ENCODE measurements at places on chromosomes 11 and 22.

- no peak for DNase-seq
These were observed 28.8 kb downstream of the TBC1D22A start for GRCh38 chr22:46791201-46791731.

- no peak for DNase-seq
These were observed 11.9 kb downstream of the SNRPD3 start for GRCh38 chr22:24567668-24568067.

DNA sequence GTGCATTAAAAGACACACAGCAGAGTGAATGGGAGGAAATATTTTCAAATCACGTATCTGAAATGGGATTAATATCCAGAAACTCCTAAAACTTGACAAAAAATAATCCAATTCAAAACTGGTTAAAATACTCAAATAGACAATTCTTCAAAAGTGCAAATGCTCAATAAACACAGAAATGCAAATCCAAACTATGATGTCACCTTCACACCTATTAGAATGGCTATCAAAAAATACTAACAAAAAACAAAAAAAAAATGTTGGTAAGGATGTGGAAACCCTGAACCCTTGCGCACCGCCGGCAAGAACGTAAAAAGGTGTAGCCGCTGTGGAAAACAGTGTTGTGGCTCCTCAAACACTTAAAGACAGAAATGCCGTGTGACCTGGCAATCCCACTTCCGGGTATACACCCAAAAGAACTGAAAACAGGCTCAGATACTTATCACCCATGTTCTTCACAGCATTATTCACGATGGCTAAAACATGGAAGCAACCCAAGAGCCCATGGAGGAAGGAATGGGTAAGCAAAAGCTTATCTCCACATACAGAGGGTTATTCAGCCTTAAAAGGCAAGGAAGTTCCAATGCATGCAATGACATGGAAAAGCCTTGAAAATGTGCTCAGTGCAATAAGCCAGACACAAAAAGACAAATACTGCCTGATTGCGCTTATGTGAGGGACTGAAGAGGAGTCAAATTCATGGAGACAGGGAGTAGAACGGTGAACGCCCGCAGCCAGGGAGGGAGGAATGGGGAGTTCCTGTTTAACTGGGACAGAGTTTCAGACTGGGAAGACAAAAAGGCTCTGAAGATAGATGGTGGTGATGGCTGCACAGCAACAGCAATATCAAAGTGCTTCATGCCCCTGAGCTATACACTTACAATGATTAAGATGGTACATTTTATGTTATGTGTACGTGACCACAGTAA is 19.6 kb downstream of the BRD1 start:
- no peak for DNase-seq

GRCh38 chr22:17576470-17576869 is 13.2 kb downstream of the SLC25A18 start:
- DNase-seq: no peak

DNA sequence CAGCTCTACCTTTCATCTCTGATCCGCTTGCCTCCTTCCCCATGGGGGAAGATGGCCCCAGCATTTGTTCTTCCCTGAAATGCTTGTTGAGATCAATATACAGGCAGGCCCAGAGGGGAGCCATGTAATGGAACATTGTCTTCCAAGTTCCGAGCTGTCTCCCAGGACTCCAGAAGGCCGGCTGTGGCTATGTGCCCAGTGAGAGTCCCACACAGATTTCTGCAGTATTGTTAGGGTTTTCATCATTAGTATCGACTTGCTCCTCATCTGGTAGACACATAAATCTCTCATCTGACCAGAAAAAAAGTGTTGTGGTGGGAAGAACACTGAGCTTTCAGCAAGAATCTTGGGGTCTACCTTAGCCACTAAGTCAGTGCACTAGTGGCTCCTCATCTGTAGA is 163.4 kb downstream of the TRIM29 start:
- DNase-seq: no peak

DNA sequence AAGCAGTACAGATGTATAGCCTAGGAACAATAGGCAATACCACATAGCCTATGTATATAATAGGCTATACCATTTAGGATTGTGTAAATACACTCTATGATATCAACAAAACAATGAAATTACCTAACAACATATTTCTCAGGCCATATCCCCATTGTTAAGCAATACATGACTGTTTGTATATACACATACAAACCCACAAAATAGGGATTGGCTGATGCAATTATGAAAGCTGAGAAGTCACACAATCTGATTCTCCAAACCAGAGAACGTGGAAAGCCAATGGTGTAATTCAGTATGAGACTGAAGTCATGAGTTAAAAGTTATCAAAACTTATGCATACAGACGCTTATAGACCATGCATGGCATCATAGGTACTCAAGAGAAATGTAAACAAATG is 700.1 kb upstream of the RAG2 start:
- no peak for DNase-seq

DNA sequence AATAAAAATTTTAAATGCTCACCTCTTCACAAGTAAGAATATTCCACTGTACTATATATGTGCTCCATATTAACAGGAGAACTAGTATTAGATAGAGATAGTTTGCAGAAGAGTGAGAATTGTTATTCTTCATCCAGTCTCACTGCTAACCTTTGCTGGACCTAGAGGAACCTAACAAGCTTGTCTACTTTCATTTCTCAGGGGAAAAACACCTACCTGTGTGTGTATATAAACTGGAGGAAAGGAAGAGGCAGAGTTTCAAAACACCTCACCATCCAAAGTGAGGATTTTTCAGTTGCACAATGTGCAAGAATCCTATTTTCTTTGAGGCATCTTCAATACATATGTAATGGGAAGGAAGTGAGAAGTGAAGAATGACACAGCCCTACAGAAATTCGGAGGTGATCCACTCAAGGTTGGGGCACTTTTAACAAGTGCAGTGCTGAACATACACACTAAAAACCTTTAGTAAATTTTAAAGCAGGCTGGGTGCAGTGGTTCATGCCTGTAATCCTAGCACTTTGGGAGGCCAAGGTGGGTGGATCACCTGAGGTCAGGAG is 52.4 kb downstream of the SYTL2 start:
- DNase-seq: no peak

DNA sequence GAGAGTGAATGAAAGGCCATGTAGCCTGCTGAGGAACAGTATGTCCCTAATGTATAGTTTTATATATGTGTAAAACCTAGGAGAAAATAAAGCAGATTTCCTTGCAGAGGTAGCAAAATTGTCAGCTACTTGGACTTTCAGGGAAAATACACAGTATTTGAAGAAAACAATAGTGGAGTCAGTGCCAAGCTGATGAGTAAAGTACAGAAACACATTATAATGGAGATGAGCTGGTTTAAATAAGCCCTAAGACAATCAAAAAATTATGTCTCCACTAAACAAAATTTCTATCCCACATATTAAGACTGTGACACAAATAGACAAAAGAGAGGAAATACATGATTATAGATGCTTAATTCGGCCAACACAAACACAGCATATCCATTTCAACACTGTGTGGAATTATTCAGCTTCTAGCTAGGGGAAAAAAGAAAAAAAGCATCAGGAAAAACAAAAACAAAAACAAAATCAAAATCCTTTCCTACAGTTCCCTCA is 75.9 kb downstream of the MAML2 start:
- DNase-seq: no peak

- DNase-seq: no peak
These were observed 61.7 kb downstream of the MYO7A start for GRCh38 chr11:77189588-77190210.

- DNase-seq: no peak
These were observed 199.9 kb downstream of the FAM181B start for GRCh38 chr11:82533628-82534327.

DNA sequence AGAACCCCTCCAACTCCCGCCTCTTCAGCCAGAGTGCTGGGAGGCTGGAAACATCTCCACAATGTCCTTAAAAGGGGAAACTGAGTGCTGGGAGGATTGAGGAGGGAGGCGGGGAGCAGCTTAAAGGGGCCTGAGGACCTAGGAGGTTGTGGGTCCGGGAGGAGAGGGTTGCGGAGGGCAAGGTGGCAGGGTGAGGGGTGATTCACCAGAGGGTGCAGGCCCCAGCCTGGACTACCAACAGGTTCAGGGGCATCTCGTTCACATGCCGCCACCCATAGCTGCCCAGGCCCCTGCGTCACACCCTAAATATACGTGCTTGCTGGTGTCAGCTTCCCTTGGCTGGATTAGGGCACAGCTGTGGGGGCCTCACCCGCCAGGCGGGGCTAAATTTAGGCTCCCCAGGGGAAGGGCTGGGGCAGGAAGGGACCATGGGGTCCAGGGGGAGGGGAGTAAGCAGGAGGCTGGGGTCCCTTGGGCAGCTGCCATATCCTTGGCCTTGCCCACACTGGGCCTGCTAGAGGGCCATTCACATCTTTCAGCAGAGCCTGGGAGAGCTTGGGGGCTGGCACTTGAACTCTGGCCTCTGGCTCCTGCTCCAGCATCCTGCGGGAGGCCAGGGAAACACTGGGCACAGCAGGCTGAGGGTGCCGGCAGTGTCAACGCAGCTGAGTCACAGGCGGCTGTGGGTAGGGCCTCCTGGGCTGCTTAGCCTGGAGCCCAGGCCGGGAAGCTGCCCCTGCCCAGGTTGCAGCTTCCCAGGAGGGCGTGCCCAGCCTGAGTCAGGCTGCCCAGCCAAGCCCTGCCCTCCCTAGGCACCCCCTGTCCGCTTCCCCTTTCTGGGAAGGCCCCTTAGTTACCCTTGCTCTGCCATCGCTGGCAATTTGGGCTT is 1.3 kb downstream of the EHBP1L1 start:
- no peak for DNase-seq

- no peak for DNase-seq
These were observed 164.5 kb upstream of the POU2AF2 start for GRCh38 chr11:111081021-111081511.

- DNase-seq: no peak
These were observed 97.8 kb downstream of the OSBP2 start for GRCh38 chr22:30792456-30792855.

- DNase-seq: no peak
These were observed 8.5 kb downstream of the TRIM6 start for GRCh38 chr11:5604896-5605295.

DNA sequence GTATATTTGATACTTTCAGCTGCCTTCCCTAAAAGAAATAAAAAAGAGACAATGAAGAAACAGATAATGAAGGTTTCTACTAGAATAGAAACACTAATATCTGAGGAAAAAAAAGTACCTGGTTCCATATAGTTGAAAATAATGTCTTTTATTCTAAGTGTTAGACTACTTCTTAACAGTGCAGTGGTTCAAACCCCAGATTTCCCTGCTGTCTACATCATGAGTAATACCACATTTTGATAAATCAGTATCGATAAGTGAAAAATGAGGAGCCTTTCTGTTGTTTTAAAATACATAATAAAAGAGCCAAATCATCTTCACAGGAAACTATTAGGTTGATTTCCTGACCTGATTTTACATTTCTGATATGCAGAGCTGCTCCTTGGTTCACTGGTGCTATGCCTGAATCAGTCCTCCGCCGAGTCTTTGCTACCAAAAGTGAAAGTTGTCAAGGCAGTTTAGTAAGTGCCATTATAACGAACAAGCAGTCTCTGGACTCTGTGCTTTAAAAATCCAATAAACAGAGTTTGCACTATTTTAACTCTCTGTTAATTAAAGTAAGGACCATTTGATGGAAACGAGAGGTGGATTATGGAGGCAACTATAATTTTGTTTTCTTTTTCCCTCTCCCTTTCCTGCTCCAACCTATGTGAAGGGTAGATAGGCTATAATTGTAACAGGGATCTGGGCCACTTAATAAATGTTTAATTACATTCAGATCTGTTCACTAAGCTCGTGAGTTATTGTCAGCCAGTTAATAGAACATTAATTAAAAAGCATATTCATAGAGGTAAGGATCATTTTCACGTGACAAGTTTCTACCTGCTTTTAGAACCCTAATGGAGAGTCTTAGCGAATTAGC is 724.5 kb upstream of the RAG2 start:
- DNase-seq: no peak

DNA sequence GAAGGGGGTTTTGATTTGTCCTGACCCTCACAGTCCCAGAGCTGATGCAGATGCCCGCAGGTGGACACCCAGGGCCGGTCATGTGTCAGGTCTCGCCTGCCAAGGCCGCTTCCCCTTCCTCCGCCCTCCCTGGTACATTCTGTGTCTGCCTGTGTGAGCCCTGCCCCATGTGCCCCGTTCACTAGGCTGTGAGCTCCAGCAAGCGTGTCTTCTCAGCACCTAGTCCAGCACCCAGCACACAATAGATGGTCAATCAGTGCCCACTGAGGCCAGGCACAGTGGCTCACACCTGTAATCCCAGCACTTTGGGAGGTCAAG is 29.9 kb upstream of the PPARA start:
- no peak for DNase-seq

- DNase-seq: no peak
These were observed 274.3 kb downstream of the JRKL start for GRCh38 chr11:96664110-96664509.

- DNase-seq: no peak
These were observed 10.5 kb upstream of the MCHR1 start for GRCh38 chr22:40668611-40669411.
